GM04504 (cell line): ENCODE measurements at places on chromosomes 6 and 20.
A peak's percentile ranks its signal among the peaks of the same experiment; 100 is the strongest.

DNA sequence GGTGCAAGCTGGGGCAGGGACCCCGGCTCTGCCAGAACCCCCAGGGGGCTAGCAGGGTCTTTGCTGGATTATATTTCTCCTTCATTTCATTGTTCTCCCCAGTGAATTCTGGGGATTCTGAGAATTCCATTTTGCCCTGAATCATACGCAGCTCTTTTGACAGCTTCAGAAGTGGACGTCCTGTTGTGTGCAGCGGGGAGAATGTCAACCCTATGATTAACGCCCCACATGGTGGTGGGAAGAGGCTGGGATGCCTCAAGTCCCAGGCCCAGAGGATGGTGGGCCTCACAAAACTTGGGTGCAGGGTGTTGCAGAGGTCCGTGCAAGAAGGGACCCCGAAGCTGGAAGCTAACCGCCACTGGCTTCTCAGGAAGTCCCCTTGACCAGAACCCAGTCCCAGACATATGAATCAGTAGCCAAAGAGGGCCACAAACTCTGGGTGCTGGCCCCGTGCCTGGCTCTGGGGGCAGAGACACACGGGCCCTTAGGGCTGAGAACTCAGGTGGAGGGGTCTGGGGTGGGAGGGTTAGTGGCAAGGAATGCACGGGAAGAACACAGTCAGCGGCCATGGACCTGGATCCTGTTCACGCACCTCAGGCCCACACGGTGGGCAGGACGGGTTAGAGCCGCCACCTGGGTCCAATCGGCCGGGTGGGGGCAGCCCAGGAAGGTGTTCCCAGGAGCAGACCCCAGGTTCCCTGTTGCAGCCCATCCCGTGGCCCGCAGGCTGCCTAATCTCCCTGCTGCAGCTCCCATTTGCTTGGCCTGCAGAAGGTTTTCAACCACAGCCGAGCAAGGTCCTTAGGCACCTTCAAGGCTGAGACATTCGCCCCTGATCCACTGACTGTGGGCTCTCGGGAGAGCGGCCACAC, 51.2 kb downstream of the YTHDF1 start:
- no peak for DNase-seq

GRCh38 chr6:114586298-114586697, 243.5 kb upstream of the HS3ST5 start:
- DNase-seq, result no peak

DNA sequence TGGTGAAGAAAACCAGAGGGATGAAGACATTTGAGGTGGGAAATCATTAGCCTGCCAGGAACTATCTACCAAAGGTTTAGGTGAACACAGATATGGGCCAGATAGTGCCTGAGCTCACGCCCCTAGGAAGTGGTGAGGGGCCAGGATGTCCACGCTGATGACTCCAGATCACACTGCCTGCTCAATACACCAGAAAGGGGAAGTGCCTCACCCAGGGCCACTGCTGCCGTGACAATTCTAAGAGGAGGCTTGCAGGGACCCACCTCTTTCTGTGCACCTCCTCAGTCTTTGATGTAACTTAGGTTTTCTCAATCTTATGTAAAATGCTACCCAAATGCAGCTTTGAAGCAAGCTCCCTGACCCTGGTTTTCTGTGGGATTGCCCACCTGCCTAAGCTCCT, 5.4 kb upstream of the RAB44 start:
- no peak for DNase-seq

DNA sequence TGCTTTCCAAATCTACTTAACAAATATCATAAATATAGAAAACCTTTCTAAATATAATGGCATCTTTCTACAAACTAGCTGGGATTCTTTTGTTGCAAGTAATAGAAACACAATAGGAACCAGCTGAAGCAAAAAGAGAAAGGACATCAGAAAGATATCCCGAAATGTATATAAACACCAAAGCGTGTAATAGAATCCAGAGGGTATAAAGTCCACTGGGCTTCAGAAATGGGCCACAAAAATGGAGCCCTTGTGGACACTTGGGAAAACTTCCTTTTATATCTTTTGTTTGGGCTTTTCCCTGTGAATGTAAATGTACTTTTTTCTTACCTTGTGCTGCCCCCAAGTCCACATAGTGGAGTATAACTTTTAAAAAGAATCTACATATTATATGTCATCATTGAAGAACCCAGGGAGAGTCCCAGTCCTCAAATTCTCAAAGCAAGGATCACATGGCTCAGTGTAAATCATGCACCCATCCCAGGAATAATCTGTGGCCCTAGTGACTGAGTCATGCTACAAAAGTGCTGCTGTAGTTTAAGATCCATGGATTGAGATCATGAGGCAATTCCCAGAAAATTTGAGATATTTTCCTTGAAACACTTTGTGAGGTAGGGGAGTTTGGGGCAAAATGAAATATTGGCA, 457.0 kb downstream of the EPM2A start:
- DNase-seq, result peak; percentile 17

DNA sequence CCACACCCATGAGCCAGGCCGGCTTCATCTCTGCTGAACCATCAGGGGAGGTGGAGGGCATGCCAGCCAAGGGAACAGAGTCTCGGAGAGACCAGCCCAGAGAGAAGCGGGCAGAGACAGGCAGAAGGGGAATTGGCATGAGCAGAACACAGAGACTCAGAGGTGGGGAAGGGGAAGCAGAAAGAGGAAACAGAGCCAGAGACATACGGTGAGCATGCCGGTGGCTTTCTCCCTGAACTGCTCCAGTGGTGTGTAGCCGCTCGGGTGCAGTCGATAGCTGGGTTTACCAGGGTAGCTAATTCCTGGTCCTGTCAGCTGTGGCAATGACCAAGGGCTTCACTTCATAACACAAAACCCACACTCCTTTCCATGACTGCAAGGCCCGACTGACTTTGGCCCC, 83.6 kb upstream of the CCDC167 start:
- no peak for DNase-seq

GRCh38 chr20:45354423-45355208, 6.4 kb upstream of the SDC4 start:
- no peak for DNase-seq

DNA sequence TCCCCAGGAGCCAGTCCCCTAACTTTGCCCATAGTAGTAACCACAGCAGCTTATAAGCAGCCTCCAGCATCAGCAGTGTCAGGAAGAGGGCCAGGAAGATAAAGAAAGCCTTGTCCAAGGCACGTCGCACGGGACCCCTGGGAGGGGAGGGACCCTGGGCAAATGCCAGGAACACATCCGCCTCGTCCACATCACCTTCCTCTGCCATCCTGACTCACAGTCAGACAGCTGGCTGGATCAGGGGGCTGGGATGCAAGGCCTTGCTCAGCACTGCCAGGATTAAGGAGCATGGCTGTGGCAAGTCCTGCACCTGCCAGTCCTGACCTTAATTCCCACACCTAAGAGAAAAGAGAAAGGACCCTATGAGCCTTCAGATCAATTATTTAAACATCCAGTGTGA, 11.5 kb upstream of the ZBTB22 start:
- no peak for DNase-seq

DNA sequence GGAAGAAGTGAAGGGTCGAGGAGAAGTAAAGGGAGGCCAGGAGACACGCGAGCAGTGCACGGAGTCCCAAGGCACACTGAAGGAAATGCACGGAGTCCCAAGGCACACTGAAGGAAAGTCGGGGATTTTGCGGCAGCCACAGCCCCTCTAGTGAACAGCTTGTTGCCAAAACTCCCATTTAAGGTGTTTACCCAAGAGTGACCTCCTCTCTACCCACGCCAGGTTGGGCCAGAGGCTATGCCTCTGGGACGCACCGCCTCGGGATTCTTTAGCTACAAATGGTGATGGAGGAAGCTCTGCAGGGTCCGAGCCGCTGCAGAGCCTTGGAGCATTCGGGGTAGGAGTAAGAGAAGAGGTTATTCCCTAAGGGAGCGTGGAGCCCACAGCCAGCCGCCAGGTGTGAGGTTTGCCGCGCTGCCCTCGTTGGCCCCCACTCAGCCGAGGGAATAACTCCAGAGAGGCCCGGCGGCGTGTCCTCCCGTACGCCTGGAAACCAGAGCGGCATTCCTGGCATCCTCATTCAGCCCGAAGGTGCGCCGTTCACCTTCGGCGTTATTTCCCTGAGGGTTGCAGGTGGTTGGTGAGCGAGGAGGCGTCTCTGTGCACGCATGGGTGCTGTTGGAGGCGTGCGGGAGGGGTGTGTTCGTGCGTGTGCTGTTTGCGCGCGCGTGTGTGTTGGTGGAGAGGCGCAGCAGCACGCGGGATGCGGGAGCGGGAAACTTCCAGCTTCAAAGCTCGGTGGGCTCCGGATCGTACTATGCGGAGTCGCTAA, 3.4 kb upstream of the MAFB start:
- no peak for DNase-seq

DNA sequence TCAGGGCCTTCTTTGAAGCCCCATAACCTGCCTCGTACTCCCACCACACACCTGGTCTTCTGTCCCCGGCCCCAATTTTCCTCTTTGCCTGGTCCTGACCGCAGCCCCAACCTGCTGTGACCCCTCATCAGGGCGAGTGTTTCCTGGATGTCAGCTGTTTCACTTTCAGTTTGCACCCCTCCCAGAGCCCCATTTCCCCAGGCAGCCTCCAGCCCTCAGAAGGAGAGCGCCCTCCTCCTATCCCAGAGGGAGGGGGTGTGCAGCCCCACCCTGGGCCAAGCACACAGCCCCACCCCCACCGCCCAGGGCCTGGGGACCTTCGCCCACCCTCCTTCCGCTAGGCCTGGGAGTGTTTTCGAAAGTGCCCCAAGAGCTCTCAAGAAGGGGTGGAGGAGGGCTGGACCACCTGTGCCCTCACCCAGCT, 1.5 kb downstream of the BAK1 start:
- no peak for DNase-seq

DNA sequence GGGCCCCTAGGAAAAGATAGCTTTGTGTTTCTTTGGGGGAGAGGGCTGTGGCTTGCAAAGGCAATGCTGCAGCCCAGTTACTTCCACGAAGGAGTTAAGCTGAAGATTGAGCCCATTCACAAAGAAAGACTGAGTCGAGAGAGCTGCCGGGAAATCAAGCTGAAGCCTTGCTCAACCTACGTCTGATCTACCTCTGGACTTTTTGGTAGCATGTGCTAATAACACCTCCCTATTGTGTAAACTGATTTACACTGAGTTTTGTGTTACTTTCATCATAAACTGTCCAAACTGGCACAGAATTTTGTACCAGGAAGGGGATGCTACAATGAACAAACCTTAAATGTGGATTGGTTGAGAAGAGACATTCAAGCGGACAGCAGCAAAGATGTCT, 23.5 kb downstream of the BANF2 start:
- no peak for DNase-seq

DNA sequence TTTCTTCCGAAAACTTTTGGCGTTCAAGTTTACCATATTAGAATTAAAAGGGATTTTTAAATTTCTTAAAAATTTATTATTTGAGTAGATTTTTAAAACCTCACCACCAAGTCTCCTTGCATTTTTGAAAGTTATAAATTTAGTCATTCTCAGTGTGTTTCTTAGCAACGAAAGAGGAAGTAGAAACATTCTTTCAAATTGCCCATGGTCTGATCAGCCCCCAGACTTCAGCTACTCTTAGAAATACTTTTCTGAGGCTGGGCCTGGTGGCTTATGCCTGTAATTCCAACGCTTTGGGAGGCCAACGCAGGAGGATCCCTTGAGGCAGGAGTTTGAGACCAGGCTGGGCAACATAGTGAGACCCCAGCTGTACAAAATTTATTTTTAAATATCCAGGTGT, 15.1 kb upstream of the RTF2 start:
- DNase-seq, result no peak

DNA sequence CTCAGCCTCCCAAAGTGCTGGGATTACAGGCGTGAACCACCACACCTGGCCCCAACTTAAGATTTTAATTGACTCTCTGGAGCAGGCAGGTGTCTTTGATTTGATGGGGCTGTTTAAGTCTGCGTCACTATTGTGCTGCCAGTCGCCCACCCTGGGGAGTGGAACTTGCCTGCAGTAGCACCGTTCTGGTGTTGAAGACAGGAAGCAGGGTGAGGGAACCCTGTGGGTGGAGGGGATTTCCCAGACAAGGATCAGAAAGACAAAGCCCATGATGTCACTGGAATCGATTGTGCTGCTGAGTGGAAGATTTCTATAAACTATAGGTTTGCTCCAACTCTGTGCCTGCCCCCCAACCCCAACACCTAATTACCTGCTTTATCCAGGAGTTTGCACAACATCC, 11.0 kb downstream of the ALDH8A1 start:
- no peak for DNase-seq

DNA sequence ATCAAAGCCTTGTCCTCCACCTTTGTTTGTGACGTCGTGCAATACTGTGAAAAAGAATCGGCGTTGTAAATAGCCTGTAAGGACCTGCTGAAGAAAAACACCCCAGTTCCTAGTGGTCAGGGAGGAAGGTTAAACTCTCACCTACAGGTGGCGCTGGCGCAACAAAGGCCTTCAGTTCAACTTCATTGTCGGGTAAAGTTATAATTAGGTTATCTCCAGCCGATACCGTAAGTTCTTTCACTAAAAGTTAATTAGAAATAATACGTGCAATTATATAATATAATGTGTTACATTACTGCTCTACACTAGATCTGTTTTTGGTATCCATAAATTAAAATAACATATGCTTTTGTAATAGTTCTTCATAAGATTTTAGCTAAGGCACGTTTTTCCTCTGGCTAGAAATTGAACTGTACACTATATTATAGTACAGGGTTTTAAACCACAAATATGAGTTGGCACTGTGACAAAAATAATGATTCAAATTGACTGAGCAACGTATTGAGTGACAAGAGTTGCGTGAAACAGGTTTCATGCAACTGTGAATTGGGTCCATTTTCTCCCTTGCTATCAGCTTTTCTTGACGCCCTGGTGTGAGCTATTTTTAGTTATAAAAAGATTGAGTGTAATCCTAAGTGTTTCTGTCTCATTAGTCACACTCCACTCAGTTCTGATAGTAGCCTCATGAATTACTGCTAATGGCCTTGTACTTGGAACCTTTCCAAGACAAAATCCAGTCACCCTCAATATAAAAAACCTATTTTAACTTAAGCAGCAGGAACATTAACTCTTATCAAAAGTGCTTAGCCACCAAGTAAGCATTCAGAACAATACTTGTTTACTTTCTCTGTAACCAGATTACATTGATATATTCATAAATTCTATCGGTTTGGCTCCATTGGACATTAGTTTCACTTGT, 62.3 kb downstream of the KIAA0319 start:
- peak; percentile 24 for DNase-seq

DNA sequence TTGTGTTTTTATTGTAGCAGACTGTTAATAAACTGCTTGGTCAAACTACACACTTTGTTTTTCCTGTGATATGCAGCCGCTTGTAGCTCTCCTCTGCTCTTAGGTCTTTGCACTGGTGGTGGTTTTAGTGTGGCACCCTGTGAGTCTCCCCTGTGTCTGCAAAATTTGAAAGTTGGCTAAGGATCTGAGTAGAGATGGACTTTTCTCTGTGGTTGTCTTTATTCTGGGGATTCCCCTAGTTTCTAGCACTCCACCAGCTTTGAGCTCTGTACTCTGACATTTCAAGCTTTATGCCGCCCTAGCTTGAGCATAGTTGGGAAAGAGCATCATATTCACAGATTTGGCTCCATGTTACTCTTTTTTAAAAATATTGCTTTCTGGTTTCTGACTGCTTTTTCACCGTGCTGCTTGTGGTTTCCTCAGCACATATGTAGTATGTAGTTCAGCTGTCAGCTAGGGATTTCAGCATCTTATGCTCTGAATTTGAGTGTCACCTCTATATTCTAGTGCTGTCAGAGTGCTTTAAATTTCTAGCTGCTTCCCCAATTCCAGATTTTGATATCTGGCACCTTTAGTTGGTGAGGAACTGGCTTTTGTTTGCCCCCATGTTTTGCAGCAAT, 25.4 kb downstream of the CDYL start:
- no peak for DNase-seq

- DNase-seq, result no peak
These were observed 33.5 kb downstream of the DYNLT1 start for GRCh38 chr6:158611039-158611438.

- DNase-seq, result peak; percentile 51
These were observed 14.7 kb downstream of the HLA-F start for GRCh38 chr6:29737707-29738630.
